ENCODE measurements at places on chromosomes 16 and 17.

DNA sequence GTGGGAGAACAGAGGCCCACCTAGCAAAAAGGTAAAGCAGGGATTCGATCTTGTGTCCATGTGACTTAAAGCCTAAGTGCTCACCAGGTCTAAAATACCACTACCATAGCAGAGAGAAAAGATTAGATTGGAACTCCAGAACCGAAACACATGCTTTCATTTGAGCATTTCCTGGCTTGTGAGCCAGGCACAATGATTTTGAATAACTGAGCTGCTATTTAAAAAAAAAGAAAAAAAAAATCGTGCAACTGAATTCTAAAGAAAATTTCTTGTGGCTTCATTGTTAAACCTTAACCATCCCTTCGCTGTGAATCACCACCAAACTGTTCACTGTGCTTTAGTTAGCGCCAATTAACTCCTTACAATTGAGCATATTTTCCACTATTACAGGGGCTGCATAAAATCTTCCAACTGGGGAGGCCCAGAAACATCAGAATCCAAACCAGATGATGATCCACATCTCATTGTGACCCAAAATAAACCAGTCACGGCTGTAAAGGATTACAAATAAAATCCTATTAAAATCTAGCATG, 366.4 kb upstream of the ERCC4 start:
- no peak for DNase-seq

- no peak for DNase-seq
Observed at GRCh38 chr16:817001-817906, 16.7 kb upstream of the GNG13 start.

- no peak for DNase-seq
Observed at GRCh38 chr16:58280846-58281301, 14.0 kb downstream of the PRSS54 start.

- no peak for DNase-seq
Observed at GRCh38 chr16:68452176-68452575, 3.9 kb upstream of the SMPD3 start.

GRCh38 chr16:79638386-79638785, 37.8 kb upstream of the MAF start:
- no peak for DNase-seq

- DNase-seq, result no peak
Observed at GRCh38 chr16:89084814-89085612, 8.6 kb upstream of the ACSF3 start.

DNA sequence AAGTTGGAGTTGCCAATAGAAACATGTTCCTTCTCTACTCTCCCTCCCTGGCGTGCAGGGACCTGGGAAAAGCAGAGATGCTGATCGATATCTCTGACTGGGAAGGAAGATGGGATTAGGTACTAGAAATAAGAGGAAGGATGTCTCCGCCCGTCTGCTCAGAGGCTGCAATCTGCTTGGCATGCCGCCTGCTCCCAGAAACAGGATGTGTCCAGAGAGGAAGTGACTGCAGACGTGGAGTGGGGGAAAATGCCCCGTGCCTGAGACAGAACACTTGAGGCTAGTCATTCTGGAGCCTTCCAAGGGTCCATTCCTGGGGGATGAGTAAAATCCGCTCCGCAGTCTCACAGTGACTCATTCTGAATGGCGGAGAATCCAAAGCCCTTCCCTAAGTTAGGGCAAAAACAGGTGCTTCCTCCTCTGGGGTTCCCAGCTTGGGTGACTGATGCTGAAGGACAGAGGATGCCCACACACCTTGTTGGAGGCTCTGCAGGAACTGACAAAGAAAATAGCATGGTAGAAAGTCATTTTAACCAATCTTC, 45.0 kb upstream of the SMURF2 start:
- DNase-seq, result no peak

DNA sequence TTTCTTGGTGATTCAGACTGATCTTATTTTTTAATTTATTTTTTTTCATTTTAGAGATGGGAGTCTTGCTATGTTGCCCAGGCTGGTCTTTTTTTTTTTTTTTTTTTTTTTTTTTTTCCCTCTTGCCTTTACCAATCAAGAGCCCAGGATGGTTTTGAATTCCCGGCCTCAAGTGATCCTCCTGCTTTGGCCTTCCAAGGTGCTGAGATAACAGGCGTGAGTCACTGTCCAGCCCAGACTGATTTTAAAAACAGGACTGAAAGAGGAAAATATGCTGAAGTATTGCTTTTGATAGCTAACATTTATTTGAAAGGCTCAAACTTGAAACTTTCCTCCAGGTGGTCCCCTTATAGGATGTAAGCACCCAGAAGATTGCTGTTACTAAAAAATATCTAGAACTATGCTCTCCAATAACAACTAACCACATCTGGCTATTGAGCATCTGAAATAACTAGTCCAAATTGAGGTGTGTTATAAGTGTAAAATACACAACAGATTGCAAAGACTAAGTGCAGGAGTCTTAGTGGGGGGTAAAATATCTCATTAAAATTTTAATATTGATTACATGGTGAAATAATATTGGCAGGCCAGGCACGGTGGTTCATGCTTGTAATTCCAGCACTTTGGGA, 15.8 kb upstream of the BRIP1 start:
- no peak for DNase-seq

GRCh38 chr17:7084088-7084487, 4.0 kb upstream of the CLEC10A start:
- DNase-seq, result no peak

- DNase-seq, result no peak
Observed at GRCh38 chr16:87437911-87438610, 45.9 kb downstream of the MAP1LC3B start.

GRCh38 chr16:30358577-30358936, 3.4 kb upstream of the CD2BP2 start:
- DNase-seq, result no peak

DNA sequence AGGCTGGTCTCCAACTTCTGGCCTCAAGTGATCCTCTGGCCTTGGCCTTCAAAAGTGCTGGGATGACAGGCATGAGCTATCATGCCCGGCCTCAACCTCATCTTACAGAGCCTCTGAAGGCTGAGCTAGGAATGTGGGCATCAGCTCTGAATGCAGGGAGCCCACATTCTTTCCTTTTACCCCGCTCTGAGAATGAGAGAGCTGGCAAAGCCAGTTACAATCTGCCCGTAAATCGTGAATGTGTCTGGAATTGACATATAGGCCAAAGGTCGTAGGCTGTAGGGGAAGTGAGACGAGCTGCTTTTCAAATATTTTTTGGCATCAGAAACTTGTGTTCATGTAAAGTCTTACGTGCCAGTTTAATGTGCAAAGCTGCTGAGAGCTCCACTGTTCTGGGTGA, 4.5 kb downstream of the TMEM238L start:
- no peak for DNase-seq

DNA sequence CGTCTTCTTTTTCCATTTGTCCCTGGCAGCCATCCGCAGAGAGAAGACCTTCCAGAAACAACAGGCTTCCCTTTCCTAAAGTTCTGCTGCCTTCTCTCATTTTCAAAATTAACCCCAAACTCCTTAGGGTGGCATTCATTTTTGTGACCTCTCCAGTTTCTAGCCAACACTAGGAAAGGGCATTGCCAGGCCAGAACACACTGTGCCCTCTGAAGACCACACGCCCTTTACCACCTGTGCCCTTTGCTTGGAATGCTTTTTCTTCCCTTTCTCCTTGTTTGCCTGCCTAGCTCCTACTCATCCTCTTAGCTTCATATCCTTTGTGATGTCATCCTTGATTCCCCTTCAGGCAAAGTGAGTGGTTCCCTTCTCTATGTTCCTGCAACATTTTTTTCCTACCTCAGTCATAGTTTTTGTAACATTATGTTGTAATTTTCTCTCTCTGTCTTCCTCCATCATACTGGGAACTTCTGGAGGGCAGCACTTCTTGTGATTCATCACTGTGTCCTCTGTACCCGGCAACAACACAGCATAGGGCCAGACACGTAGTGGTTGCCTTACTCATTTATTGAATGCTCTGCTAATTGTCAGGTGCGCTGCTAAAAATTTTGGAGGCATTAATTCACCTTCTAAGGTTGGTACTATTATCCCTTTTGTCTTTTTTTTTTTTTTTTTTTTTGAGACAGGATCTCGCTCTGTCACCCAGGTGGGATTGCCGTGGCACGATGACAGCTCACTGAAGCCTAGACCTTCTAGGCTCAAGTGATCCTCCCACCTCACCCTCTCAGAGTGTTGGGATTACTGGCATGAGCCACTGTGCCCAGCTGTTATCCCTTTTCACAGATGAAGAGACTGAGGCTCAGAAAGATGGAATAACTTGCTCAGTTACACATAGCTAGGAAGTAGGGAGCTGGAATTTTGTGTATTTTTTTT, 1.0 kb downstream of the KAT8 start:
- DNase-seq, result no peak

DNA sequence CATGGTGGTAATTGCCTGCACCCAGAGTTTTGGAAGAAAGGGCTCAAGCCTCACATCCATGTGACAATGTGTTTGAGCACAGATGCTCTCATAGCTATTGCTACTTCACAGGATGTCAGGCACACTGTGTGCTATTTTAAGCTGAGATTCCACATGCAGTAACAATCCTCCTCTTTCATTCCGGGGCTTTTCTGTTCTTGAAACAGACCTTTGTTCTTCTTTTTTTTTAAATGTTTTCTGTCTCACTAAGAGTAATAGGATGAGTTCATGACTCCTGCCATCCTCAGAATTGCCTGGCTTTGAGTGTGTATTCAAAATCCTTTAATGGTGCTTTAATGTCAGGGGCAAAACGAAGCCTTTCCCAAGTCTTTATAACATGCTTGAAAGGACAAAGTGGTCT, 198.9 kb downstream of the ABCC12 start:
- DNase-seq, result no peak

DNA sequence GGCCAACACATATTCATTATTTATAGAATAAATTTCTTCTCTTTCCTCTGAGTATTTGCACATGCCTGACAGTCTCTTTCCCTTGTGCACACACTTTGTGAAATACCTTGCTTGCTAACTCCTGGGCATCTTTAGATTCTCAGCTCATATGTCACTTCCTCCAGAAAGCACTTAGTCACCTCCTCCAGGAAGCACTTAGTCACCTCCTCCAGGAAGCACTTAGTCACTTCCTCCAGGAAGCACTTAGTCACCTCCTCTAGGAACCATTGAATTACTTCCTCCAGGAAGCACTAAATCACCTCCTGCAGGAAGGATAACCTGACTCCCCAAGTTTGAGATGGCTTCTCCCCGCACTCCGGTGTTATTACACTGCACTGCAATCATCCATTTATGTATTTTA, 462.5 kb upstream of the EEF2KMT start:
- DNase-seq, result no peak

DNA sequence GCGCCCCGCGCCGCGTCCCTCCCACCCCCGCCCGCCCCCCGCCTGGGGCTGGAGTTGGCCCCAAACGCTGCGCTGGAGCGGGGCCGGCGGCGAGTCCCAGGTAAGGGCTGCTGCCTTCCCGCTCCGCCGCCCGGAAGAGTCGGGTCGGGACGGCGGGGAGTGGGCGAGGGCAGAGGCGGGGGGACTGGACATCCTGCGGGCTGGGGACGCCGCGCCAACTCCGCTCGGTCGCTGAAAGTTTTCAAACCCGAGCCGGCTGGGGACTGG, 469 bp downstream of the GPRC5C start:
- DNase-seq, result no peak

- DNase-seq, result no peak
Observed at GRCh38 chr16:81610144-81610842, 165.7 kb downstream of the CMIP start.

DNA sequence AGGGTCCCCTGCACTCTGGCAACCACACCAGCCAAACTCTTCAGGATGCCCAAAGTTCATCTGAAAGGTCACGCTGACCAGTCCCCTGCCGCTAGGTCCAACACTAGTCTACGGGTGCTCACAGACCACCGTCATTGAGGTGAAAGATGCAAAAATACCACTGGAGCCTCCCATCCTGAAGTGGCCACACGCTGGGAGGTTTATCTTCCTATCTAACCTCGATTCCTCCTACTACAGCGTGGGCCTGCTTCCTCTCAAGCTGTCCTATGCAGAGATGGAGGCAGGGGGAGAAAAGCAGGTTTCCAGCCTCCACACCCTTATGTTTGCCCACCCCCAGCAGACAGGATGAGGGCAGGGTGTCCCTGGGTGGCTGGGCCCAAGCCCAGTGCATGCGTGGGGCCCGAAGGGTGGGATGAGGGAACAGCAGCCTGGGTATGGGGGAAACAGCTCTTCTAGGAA, 6.3 kb downstream of the SRCIN1 start:
- DNase-seq, result no peak

DNA sequence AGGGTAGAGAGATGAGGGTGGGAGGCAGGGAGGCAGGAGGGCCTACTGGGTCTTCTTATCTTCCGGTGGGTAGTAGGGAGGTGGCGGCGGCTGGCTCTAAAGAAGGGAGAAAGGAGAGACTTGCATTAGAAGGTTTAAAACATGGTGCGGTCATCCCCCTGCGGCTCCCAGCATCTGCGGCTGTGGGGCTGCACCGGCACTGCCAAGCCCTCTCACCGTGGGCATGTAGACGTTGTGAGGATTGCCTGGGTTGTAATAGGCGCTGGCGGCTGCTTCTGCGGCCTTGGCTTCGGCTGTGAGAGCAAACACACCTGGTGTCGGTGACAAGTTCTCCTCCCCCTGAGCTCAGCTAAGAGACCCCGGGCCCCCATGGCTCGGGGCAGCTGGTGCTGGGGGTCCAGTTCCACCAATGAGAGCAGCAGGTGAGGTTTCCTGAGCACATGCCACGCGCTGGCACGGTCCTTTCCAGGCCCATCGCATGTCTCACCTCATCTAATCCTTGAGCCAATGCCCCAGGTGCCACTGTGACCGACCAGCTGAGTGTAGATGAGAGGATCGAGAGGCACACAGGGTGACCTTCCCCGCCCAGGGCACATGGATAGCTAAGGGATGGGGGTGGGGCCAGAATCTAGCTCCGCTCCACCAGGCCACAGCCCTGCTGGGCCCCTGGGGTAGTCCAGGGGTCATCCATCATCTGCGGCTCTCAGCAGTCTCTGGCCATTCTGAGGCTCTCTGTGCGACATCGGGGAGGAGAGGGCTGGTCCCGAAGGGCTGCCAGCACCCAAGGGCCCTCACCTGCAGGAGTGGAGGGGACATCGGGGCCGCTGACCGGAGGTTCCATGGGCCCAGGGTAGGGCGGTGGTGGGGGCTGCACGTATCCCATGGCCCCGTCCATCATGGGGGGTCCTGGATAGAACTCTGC, 2.7 kb upstream of the UNC13D start:
- DNase-seq, result no peak

DNA sequence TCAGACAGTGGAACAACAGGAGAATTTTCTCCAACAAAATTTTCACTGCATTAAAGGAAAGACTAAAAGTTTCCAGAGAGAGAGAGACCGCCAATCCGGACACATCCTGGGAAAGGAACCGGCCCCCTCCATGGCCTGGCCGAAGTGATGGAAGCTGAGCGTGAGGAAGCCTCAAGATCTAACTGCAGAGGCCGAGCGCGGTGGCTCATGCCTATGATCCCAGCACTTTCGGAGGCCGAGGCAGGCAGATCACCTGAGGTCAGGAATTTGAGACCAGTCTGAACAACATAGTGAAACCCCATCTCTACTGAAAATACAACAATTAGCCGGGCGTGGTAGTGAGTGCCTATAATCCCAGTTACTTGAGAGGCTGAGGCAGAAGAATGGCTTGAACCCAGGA, 3.9 kb downstream of the CTRB2 start:
- DNase-seq, result no peak

GRCh38 chr16:724188-725040, 1.8 kb downstream of the CCDC78 start:
- no peak for DNase-seq

- DNase-seq, result no peak
Observed at GRCh38 chr16:86012221-86012620, 113.3 kb downstream of the IRF8 start.

All from NCI-H187 (cell line).